ENCODE measurements at places on chromosomes 5 and 9.

DNA sequence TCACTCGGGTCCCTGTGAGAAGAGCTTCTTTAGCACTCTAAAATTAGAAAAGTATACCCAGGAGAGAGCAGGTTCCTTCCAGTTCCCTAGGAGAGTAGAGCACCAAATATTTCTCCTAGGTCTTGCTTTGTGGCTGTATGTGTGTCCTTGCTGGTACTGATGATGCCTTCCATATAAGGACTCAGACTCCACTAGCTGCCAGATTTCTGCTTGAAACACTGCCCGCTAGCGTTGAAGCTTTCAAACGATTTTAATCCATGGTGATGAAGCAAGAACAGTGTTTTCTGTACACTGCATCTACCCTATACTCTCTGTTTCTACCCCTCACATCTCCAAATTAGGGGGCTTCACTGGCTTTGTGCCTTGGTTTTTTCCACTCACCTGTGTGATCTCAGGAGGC is 2.4 kb upstream of the SMC2 start:
- no peak for DNase-seq

DNA sequence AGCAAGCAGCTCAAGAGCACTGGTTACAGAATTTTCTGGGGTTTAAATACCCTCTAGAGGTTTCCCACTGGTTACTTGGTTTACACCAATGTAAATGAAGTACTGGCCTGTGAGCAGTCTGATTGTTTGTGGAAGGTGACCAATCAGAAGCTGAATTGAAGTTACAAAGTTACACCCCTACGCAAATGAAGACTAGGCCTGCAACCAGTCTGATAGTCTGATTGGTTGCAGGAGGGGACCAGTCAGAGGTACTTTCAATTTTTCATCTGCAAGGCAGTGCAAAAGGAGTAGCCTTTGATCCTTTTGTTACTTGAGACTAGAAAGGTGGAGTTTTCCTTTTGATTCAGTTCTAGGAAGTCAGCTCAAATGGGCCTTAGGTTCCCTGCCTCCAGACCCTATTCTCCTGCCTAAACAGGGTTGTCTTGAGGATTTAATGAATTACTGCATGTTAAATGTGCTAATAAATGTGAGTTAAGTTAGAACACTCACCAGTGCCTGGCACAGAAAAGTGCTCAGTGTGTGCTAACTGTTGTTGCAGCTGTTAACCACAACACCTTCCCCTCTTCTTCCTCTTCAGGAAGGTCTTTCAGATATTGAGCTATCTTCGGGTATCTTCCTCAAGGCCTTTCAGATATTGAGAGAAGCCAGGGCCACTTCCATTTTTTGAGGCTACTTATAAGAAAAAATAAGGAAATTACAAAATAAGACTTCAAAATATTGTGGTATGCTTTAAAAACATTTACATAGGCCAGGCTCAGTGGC is 32.1 kb upstream of the CLINT1 start:
- DNase-seq, result no peak

DNA sequence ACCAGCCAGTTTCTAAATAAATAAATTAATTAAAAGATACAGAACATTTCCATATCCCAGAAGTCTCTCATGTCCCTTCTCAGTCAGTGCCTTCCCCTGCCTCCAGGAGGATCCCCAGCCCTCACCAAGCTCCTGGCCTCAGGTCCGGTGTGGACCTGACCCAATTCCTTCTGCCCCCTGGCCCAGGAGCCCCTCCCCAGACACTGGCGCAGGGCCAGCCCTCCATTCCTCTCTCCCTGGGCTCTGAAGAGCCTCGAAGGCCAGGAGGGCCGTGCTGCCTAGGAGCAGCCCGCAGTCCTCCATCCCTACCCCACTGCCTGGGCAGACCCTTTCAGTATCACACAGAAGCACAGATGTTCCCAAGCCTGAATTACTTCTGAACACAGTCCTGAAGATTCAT is 61.8 kb upstream of the BARHL1 start:
- no peak for DNase-seq

DNA sequence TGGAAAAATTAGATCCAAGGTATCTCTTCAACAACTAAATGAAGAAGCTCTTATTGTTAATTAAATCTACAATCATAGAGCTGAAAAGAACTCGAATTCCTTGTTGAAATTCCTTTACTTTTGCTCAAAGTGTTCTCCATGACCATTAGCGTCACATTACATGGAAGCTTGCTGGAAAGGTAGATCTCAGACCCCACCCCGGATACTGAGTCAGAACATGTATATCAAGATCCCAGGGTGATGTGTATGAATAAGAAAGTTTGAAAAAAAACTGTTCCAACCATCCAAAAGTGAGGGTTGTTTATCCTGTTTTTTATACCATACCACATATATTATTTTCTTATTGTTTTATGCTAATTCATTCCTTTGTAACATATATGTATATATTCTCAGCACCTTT is 237.1 kb upstream of the PUM3 start:
- no peak for DNase-seq

DNA sequence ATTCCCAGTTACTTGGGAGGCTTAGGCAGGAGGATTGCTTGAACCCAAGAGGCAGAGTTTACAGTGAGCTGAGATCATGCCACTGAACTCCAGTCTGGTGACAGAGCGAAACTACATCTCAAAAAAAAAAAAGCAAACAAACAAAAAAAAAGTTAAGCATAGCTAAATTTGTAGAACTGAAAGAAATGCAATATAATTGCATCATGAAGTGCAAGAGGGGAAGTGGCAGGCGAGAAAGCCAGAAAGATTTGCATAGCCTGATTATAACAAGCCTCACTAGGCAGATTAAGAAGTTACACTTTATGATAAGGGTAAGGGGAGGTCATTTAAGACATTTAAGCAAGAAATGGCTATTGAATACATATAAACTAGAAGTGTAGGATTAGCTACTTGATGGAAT is 187.1 kb downstream of the EDIL3 start:
- DNase-seq, result no peak

GRCh38 chr9:131432597-131433301 is 38.9 kb downstream of the PRRC2B start:
- DNase-seq, result peak; percentile 22

GRCh38 chr9:104071589-104071988 is 22.5 kb upstream of the SMC2 start:
- no peak for DNase-seq

DNA sequence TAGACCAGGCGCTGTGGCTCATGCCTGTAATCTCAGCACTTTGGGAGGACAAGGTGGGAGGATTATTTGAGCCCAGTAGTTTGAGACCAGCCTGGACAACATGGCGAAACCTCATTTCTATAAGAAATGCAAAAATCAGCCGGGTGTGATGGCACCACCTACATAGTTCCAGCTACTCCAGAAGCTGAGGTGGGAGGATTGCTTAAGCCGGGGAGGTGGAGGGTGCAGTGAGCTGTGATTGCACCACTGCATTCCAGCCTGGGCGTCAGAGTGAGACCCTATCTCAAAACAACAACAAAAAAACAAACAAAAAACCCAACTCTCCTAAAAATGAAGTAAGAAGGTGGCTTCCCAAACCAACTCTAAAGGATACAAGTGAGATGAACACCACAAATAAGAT is 23.0 kb downstream of the IARS1 start:
- no peak for DNase-seq

DNA sequence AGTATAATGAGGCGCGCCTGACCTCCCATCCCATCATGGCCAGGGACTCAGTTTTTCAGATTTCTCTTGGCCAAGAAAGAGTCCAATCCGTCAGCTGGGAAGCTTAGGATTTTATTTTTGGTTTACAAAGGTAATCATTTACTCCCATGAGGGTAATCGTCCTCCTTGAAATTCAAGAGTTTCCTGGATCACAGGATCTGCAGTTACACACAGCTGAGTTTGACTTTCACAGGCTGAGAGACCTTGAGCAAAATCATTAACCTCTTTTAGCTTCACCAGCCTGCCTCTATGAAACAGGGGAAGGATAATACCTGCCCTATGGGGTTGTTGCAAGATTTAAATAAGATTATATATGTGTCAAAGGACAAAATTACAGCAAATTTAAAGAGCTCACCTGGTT is 15.4 kb upstream of the AK3 start:
- DNase-seq, result no peak

DNA sequence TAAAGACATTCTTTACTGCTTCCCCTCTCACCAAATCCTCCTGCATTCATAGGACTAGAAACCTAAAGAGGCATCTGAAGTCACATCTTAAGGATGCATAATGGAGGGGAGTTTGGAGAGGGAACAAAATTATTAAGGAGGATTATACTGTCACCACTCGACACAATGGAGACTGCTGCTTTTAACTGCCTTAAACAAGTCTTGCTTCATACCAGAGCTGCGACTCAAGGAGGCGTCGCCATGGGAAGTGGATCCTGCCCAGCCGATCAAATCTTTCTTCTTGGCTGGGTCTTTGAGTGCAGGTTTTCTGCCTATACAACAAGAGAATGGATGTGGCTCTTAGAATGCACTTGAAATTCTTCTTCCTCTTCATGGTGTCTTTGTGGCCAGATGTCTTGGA is 66.7 kb upstream of the FOXE1 start:
- DNase-seq, result no peak

DNA sequence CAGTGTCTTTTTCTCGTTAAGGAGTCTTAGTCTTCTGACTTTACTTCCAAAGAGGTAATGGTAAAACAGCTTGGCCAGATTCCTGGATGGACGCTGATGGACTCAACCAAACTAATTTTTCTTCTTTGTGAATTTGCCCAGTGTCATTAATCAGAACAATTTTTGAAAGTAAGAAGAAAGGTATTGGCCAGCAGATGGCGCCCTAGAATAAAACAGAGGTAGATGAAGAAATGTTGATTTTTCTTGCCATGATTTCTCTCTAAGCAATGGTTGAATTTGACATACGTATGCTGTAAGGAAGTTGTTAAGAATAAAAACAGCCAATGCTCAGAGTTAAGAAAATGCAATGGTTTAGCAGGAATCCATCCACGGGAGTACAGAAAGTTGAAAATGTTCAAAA is 500.0 kb downstream of the DIRAS2 start:
- peak; percentile 76 for DNase-seq

DNA sequence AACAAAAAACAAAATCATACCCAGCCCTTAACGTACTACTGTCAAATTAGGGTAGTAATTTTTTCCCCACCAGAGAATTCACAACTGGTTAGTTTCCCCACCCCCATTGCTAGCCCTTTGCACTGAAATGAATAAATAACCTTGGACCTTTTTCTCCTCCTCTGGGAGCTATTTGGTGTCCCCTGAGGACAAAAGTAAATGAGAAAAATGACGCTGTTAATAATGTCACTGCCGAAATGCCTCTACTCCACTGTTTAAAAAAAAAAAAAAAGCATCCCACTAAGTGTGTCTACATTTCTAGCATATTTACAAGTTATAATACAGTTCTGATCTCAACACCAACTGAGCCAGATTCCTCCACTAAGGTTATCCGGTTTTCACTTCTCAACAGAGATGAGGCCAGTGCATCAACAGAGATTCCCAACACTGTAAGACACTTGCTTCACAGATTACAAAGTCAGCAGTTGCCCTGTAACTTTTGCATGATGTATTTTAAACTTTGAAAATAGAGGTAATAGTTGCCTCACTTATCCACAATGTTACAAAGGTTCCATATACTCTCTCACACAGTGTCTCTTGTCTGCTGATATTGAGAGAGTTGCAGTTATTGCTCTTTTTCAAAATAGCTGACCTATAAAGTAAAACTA is 5.1 kb upstream of the NFIB start:
- DNase-seq, result no peak

- no peak for DNase-seq
These were observed at the start of gene C7 for GRCh38 chr5:40909264-40909663. C7 (plus strand) TSS chr5:40909497; CDS start chr5:40909611, 114 bp downstream.

DNA sequence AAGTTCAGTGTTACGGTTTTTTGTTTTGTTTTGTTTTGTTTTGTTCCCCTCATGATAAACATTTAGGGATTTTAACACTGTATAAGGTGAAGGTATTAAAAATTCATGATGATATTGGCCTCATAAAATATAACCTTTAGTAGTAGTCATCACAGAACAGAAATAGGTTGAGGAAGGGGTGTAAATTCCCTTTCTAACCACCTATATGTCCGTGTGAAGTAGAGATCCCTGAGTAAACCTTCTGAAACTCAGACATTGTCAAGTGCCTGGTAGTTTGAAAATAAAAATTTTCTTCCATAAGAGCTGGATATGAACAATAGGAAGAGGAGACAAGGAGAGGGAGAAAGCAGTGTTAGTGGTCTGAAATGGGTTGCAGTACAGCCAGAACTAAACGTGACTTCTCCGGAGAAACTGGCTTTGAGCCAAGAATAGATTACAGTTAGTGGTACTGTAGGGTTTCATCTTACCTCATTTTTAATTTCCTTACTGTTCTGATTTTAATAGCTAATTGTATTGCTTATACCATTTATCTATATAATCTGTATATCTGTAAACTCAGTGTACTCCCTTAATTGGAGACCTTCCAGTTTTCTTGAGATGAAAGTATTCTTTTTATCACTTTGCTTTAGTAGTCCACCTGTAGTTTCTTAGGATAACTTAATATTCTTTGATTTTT is 18.3 kb downstream of the UGCG start:
- DNase-seq, result no peak

DNA sequence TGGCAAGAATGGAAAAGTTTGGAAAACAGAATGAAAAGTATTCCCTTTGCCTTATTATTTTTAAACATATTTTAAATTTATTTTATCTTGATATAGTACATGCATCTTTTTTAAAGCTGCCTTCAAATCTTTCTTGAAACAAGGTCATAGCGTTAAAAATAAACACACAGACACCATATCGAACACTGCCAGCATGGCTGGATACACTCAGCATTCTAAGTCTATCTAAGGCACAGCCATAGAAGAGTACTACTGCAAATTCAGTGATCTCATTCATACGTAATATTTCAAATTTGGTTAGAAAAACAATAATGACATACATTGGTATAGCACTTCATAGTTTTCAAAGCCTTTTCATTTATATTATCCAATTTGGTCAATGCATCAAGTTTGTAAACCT is 57.5 kb downstream of the EPB41L4B start:
- no peak for DNase-seq

DNA sequence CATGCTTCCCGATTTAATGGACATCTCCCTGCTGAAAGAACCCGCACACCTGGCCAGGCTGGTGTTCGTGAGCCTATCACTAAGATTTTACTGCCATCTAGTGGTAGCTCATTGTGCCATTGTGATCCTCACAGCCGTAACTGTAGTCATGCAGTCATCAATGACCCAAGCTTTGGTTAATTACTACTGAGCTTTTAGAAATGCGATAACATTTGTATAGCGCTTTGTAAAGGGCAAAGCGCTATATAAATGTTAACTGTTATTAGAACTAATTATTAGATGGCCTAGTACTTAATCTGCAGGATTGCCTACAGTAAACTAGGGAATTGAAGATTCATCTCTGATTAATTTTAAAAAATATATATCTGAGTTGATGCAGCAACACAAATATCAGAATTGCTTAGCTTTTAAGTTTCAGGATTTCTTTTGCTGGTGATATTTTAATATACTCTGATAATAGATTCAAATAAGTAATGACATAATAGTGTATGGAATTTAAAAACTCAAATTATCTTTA is 90.2 kb downstream of the HACD4 start:
- peak; percentile 73 for DNase-seq

DNA sequence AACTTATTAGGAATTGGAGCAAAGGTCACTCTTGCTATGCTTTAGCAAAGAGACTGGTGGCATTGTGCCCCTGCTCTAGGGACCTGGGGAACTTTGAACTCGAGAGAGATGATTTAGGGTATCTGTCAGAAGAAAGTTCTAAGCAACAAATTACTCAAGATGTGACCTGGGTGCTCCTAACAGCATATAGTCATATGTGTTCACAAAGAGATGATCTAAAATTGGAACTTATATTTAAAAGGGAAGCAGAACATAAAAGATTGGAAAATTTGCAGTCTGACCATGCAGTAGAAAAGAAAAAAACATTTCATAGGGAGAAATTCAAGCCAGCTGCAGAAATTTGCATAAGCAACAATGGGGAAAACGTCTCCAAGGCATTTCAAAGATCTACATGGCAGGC is 68.3 kb downstream of the SEMA5A start:
- DNase-seq, result no peak
